ENCODE measurements at places on chromosomes 2 and 18. TPM values are rescaled to one million over a fixed set of nuclear protein-coding genes. Genes with fewer than 3 reads are reported as not detected.

PLCD4 gene
- total RNA-seq = 8.2 TPM

CHCHD5 gene
- 22.3 TPM for total RNA-seq

GRCh38 chr2:164797627-164798026, 44.0 kb downstream of the COBLL1 start:
- H3K27ac ChIP-seq = no peak overlapping the region
- peaks cover 16% of the 10 kb centered on the region for H3K4me1 ChIP-seq

DNA sequence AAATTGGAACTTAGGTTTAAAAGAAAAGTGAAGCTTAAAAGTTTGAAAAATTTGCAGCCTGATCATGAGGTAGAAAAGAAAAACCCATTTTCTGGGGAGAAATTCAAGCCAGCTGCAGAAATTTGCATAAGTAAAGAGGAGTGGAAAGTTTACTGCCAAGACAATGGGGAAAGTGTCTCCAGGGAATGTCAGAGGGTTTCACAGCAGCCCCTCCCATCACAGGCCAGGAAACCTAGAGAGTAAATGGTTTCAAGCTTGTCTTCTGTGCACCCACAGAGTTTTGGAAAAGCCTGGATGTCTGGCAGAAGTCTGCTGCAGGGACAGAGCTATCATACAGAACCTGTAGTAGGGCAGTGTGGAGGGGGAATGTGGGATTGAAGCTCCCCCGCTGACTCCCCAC, 254.0 kb upstream of the FSIP2 start:
- H3K4me3 ChIP-seq = no peak overlapping the region
- H3K36me3 ChIP-seq = no peaks in the 10 kb centered on the region
- H3K27ac ChIP-seq = no peak overlapping the region
- no peaks in the 10 kb centered on the region for H3K27me3 ChIP-seq
- H3K4me1 ChIP-seq = no peaks in the 10 kb centered on the region

GRCh38 chr2:65146078-65146477, 16.2 kb upstream of the RAB1A start:
- H3K4me1 ChIP-seq = no peaks in the 10 kb centered on the region
- no peak overlapping the region for H3K27ac ChIP-seq
- H3K36me3 ChIP-seq = no peaks in the 10 kb centered on the region
- H3K27me3 ChIP-seq = no peaks in the 10 kb centered on the region

DNA sequence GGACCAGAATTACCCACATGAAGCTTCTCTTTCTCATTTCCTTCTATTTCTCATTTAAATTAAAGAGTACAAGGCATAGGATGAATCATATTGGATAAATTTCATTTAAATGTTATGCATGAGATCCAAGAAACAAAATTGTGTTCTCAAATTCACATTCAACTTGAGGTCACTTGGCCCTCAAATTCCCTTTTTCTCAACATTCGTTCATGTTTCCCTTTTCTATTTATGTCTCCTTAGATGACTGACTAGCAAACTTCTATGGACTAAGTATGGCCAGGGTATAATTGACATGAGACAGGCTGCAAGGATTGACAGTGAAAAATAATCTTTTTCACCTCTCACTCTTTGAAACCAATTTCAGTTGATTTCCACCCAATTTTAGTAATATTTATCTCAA, 4.0 kb upstream of the LDLRAD4 start:
- H3K27ac ChIP-seq = no peak overlapping the region
- H3K4me3 ChIP-seq = no peak overlapping the region
- DNase-seq = no peak
- H3K4me1 ChIP-seq = peaks cover 13% of the 10 kb centered on the region
- no peaks in the 10 kb centered on the region for H3K27me3 ChIP-seq

BMPR2 gene
- 40.5 TPM for total RNA-seq

- no peak overlapping the region for H3K27ac ChIP-seq
- no peaks in the 10 kb centered on the region for H3K4me1 ChIP-seq
- H3K27me3 ChIP-seq = no peaks in the 10 kb centered on the region
- no peak overlapping the region for H3K4me3 ChIP-seq
Observed at GRCh38 chr2:129006135-129006886, 687.6 kb upstream of the HS6ST1 start.

DNA sequence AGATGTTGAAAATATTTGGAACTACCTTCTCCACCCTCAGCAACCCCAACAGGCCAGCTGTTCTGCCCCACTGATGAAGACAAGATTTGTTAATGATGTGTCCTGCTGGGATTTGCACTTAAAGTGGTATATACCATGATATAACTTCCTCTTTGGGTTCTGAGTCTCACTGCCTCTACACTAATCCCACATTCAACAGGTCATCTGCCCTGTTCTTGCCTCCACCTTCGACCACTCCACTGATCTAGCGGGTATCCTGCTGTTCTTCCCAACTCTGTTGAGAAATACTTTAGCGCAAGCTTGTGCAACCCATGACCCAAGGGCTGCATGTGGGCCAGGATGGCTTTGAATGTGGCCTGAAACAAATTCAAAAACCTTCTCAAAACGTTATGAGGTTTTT, 72.7 kb downstream of the LRP1B start:
- H3K27me3 ChIP-seq = no peaks in the 10 kb centered on the region
- no peaks in the 10 kb centered on the region for H3K4me1 ChIP-seq
- H3K27ac ChIP-seq = no peak overlapping the region
- H3K36me3 ChIP-seq = no peaks in the 10 kb centered on the region
- H3K4me3 ChIP-seq = no peak overlapping the region

GRCh38 chr2:14778015-14778414, 145.5 kb downstream of the LRATD1 start:
- no peak overlapping the region for H3K4me3 ChIP-seq
- H3K36me3 ChIP-seq = no peaks in the 10 kb centered on the region
- no peak for DNase-seq
- no peaks in the 10 kb centered on the region for H3K4me1 ChIP-seq
- no peaks in the 10 kb centered on the region for H3K27me3 ChIP-seq
- H3K27ac ChIP-seq = no peak overlapping the region

DNA sequence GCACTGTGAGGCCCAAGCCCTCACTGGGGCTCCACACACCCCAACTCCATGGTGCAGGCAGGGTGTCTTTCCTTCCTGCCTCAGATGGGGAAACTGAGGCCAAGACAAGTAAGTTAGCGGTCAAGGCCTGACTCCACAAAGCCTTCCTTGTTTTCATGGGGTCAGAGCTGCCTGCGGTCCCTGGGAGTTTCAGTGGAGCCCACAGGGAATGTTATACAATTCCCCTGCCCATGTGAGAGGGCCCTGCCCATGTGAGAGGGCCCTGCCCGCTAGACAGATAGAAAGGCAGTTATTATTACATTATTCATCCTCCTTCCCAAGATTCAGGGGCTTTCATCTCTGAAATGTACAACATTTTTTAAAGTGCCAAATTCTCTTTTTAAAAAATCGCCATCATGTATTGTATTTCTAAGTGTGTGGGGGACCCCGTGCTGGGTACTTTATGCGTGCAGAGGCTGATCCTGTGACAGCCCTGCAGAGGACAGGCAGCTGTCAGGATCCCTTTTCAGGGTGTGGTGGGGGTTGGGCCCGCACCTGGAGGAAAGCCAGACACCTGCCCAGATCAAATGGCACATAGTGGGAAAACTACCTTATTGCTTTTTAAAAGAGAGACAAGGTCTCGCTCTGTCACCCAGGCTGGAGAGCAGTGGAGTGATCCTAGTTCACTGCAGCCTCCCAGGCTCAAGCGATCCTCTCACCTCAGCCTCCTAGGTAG, 23.4 kb downstream of the FBLN7 start:
- no peak for DNase-seq
- H3K4me3 ChIP-seq = no peak overlapping the region
- no peaks in the 10 kb centered on the region for H3K36me3 ChIP-seq
- H3K27me3 ChIP-seq = no peaks in the 10 kb centered on the region
- no peaks in the 10 kb centered on the region for H3K4me1 ChIP-seq
- H3K27ac ChIP-seq = no peak overlapping the region

- H3K27ac ChIP-seq = no peak overlapping the region
- peaks cover 17% of the 10 kb centered on the region for H3K27me3 ChIP-seq
- H3K4me1 ChIP-seq = no peaks in the 10 kb centered on the region
- DNase-seq = no peak
- H3K36me3 ChIP-seq = no peaks in the 10 kb centered on the region
- no peak overlapping the region for H3K4me3 ChIP-seq
Observed at GRCh38 chr2:241842067-241842415, 16.7 kb downstream of the PDCD1 start.

TMEM37 gene
- total RNA-seq = 148 TPM

CREG2 gene
- total RNA-seq = not detected

- H3K27ac ChIP-seq = no peak overlapping the region
- H3K4me1 ChIP-seq = peaks cover 5% of the 10 kb centered on the region
- H3K27me3 ChIP-seq = no peaks in the 10 kb centered on the region
- no peak overlapping the region for H3K4me3 ChIP-seq
- H3K36me3 ChIP-seq = no peaks in the 10 kb centered on the region
Observed at GRCh38 chr2:191115804-191116203, 35.0 kb downstream of the STAT4 start.

CACNB4 gene
- total RNA-seq = 0.20 TPM

KCNJ3 gene
- total RNA-seq = 1.3 TPM

SERPINB13 gene
- not detected for total RNA-seq

RBM44 gene
- total RNA-seq = not detected

- peak overlapping the region; percentile 34 for H3K4me3 ChIP-seq
- no peak overlapping the region for H3K27ac ChIP-seq
- no peaks in the 10 kb centered on the region for H3K36me3 ChIP-seq
- peaks cover 69% of the 10 kb centered on the region for H3K27me3 ChIP-seq
- no peak for DNase-seq
- peaks cover 15% of the 10 kb centered on the region for H3K4me1 ChIP-seq
Observed at GRCh38 chr2:73291461-73292315, 1.7 kb downstream of the EGR4 start.

- no peak overlapping the region for H3K27ac ChIP-seq
- no peak for DNase-seq
- no peak overlapping the region for H3K4me3 ChIP-seq
Observed at GRCh38 chr18:12851716-12852115, 32.3 kb downstream of the PTPN2 start.

- no peaks in the 10 kb centered on the region for H3K4me1 ChIP-seq
- H3K27me3 ChIP-seq = no peaks in the 10 kb centered on the region
- no peak overlapping the region for H3K27ac ChIP-seq
- no peak for DNase-seq
- no peak overlapping the region for H3K4me3 ChIP-seq
Observed at GRCh38 chr18:25646971-25647370, 295.0 kb upstream of the ZNF521 start.

CCL20 gene
- 70.7 TPM for total RNA-seq

FMNL2 gene
- total RNA-seq = 9.2 TPM

VWC2L gene
- total RNA-seq = not detected

DNA sequence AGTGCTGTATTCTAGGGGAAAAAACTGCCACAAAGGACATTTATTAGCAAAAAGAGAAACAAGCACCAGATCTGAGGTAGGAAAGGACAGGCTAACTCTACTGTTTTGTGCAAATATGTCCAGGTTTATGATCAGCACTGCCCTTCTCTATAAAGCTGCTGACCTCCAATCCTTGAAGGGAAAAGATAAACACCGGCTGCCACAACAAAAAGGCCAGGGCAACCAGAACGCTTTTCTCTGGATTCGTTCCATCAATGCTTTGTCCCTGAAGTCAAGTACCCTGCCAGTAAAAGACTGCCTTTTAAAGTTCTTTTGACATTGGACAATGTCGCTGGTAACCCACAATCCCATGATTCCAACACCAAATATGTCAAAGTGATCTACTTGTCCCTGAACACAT, 21.0 kb downstream of the SMAD2 start:
- DNase-seq = no peak
- H3K36me3 ChIP-seq = no peaks in the 10 kb centered on the region
- H3K27me3 ChIP-seq = no peaks in the 10 kb centered on the region
- H3K4me1 ChIP-seq = peaks cover 55% of the 10 kb centered on the region
- no peak overlapping the region for H3K4me3 ChIP-seq
- H3K27ac ChIP-seq = peak overlapping the region; percentile 34

DNA sequence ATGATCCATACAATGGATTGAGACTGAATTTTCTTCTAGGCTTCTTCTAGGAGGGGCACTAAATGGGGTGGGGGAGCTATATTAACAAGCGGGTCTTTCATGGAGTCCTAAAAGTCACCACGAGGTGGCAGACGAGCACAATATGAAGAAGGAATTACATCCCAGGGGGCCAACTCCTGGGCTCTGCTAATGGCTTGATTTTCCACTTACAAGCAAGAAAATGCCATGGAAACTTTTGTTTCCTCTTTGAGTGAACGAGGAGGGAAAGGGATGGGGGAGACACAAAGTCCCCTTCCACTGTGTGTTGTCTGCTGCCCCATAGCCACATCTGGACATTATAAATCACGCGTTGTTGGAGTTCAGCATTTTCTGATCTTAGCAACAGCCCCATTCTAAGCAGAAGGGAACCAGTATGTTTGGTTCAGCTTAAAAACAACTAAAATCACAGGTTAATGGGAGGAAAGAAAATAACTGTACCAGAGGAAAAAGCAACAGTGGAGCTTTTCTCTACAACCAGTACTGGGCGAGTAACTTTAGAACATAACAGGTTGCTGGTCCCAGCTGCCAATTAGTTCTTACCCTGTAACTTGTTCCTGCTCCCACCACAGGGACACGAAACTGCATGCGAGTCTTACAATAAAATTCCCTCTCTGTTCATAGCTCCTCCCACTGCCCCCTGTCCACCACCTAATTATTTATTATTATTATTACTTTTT, 285.0 kb upstream of the PARD3B start:
- H3K27ac ChIP-seq = no peak overlapping the region
- no peaks in the 10 kb centered on the region for H3K36me3 ChIP-seq
- H3K4me3 ChIP-seq = no peak overlapping the region
- no peaks in the 10 kb centered on the region for H3K27me3 ChIP-seq
- peak; percentile 48 for DNase-seq

ZSWIM2 gene
- total RNA-seq = not detected

- H3K27ac ChIP-seq = peak overlapping the region; percentile 87
- H3K36me3 ChIP-seq = no peaks in the 10 kb centered on the region
- H3K27me3 ChIP-seq = no peaks in the 10 kb centered on the region
- H3K4me1 ChIP-seq = peaks cover 21% of the 10 kb centered on the region
- peak overlapping the region; percentile 76 for H3K4me3 ChIP-seq
- DNase-seq = peak; percentile 52
Observed at GRCh38 chr2:241150660-241151530, 628 bp downstream of the PPP1R7 start.

GRCh38 chr2:238560234-238560633, 133.5 kb downstream of the ASB1 start:
- no peaks in the 10 kb centered on the region for H3K36me3 ChIP-seq
- H3K27ac ChIP-seq = no peak overlapping the region
- H3K4me1 ChIP-seq = no peaks in the 10 kb centered on the region
- no peak overlapping the region for H3K4me3 ChIP-seq
- no peaks in the 10 kb centered on the region for H3K27me3 ChIP-seq

DNA sequence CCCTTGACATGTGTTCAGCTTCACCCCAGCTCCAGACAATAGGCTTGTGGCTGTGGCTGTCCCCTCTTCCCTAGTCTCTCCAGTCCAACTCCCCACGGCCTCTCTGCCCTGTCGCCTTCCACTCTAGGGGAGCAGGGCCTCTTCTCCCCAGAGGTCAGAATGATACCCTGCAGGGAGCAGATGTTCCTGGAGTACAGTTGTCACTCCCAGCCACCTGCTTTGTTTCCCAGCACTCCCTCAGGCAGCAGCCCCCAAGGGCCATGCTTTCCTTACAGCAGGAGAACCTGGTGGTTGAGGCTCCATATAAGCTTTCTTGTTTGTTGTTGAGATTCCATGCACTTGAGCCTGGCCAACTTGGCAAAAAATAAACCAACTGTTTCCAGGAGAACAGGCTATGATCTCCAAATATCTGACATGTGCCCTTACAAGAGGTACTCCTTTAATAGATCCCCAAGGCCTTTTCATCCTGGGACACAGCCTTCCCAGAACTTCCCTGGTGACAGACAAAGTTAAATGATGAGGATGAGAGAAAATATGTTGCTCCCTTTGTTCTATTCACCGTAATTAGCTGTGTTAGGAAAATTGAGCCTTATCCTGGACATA, 45.1 kb downstream of the DPYSL5 start:
- no peak for DNase-seq
- no peaks in the 10 kb centered on the region for H3K27me3 ChIP-seq
- no peak overlapping the region for H3K4me3 ChIP-seq
- H3K27ac ChIP-seq = no peak overlapping the region
